COR-L47 (cell line): ENCODE measurements at places on chromosomes 13 and 19.

- no peak for DNase-seq
Observed at GRCh38 chr19:47509973-47510372, 4.9 kb downstream of the NAPA start.

DNA sequence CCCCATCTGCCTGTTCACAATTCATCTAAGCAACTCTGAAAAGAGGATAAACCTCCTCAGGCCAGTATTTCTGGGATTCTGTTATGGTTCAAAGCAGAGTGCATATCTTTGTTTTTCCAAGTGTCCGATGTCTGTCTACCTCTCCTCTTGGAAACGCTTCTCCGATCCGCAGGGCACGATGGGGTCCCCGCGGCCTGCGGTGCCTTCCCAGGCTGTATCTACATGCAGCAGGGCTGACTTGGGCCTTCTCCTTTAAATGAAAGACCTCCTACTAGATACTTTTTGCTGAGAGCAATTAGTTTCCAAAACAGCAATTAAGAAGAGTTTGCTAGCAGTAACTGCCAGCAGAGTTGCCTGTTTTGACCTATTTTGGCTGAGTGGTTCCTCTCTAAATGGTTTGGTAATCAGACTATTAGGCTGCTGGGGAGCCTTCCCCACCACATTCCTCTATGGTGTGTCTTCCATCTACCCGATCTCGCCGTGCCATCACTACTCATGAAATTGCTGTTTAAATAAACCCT lies 23.5 kb downstream of the COL4A2 start:
- no peak for DNase-seq

- DNase-seq: no peak
Observed at GRCh38 chr13:53885997-53886396, 857.4 kb downstream of the OLFM4 start.

- no peak for DNase-seq
Observed at GRCh38 chr13:36323951-36324566, 22.1 kb downstream of the SPART start.

GRCh38 chr19:2168619-2169424 lies 5.1 kb downstream of the DOT1L start:
- no peak for DNase-seq

DNA sequence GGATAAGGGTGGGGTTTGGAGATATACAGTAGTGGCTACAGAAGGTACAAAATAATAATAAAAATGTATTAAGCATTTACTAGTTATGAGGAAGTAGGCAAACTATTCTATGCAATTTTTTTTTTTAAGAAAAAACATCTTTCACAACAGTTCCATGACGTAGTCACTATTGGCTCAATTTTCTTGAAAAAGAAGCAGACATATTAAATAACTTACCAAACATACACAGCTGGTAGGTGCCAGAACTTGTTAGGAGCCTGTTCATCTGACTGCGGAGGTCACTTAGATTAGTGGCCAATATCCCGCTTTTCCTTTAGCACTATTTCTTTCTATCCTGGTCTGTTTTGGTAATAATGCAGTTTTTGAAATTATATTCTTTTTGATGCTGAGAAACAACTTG lies 593.5 kb downstream of the KCTD12 start:
- no peak for DNase-seq

DNA sequence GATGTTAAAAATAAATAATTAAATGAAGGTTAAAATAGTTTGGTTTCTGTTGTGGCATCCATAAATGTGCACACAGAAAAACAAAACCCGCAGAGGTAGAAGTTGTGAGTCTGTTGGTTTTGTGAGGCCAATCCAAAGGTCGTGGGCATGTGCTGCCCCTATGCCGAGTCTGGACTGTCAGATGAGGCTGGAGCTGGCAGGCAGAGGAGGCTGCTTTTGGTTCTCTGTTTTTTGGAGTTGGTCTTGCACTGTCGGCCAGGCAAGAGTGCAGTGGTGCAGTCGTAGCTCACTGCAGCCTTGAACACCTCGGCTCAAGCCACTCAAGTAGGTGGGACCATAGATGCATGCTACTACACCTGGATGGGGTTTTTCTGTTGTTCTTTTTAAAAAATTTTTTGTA lies 43.7 kb downstream of the TSSK6 start:
- no peak for DNase-seq

DNA sequence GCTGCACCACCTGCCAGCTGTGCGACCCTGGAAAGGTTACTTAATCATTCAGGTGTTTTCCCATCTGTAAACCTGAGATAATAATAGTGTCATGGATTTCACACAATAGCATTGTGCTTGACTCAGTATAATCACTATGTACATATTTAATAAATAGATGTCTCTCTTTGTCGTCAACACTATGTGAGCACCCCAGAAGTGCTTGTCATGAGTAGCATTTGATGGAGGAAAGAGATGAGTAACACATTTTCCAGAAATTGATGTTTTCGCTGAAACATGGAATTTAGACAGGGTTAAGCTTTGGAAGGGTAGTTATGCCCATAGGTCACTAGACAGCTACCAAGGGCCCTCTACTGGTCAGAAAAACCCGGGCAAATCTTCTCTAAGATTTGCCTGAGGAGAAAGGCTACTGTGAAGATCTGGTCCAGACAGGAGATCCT lies 9.5 kb upstream of the MBNL2 start:
- peak; percentile 81 for DNase-seq

DNA sequence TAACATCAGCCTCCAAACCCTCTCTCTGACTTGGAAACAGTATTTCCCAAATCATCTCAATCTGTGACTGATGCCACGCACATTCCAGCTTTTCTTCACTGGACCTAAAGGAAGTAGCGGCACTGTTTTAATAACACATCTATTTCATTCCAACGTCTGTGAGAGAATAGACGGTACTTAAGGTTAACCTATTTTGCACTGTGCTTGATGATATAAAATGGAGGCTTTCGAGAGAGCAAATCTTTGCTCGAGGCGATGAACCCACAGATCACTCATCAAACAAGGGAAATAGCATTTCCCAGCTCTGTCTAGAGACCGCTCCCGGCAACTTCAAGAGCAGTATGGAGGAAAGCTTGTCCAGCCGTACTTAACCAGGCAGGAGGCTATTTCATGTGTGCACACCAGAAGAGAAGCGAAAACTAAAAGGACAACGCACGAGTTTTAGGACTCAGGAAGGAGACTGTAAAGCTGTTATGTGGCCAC lies 2.9 kb downstream of the UBL3 start:
- DNase-seq: no peak

DNA sequence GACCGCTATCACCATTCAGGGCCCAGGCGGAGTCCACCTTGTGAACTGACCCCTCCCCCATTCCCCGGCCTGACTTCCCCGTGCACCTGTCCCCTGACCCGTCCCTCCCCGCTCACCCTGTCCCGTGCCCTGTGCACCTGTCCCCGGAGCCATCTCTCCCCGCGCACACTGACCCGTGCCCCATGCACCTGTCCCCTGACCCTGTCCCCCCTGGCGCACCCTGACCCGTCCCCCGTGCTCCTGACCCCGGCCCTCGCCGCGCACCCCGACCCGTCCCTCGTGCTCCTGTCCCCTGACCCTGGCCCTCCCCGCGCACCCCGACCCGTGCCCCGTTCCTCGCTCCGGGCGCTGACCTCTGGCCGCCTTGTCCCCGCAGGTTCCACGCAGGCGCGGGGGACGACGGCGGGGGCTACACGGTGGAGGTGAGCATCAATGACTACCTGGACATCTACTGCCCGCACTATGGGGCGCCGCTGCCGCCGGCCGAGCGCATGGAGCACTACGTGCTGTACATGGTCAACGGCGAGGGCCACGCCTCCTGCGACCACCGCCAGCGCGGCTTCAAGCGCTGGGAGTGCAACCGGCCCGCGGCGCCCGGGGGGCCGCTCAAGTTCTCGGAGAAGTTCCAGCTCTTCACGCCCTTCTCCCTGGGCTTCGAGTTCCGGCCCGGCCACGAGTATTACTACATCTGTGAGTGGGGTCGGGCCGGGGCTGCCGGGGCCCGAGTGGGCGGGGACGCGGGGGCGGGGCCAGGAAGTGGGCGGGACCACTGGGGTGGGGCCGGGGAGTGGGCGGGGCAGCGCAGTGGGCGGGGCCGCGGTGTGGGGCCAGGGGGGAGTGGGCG lies 9.7 kb downstream of the EFNA2 start:
- no peak for DNase-seq

- no peak for DNase-seq
Observed at GRCh38 chr13:74825152-74825937, 656.6 kb downstream of the TBC1D4 start.

DNA sequence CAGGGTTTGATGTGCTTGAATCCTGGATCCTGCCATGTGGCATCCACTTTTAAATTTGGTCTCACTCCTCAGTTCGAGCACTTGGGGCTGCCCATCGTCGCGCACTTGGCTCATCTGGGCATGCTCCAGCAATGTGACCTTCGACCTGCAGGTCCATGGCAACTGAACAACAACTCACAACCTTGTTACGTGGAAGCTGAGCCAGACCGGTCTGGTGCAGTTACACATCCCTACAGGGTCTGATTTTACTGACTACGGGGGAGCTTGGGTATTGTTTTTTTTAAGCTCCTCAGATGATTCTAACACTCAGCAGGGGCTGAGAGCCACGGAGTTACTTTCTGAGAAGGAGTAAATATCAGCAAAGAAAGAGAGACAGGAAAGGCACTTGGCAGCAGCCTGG lies 769.6 kb downstream of the UQCRFS1 start:
- no peak for DNase-seq

- no peak for DNase-seq
Observed at GRCh38 chr13:86906127-86906874, 764.9 kb upstream of the SLITRK5 start.

DNA sequence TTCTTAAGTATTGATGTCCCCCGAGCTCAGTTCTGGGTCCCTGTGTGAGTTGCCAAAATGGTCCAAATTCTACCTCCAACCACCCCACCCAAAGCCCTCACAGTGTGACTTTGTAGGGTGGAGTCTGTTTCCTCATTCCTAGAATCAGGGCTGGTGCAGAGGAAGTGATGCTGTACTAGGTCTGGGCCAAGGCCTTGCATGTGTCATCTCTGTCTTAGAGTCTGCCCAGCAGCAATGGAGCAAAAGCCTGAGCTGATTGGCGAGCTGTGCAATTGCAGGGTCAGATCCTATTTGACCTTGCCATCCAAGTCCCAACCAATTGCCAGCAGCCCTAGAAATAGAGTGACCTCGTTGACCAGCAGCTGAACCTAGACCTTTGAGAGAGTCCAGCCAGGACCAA lies 97.0 kb upstream of the ANKRD10 start:
- DNase-seq: no peak

DNA sequence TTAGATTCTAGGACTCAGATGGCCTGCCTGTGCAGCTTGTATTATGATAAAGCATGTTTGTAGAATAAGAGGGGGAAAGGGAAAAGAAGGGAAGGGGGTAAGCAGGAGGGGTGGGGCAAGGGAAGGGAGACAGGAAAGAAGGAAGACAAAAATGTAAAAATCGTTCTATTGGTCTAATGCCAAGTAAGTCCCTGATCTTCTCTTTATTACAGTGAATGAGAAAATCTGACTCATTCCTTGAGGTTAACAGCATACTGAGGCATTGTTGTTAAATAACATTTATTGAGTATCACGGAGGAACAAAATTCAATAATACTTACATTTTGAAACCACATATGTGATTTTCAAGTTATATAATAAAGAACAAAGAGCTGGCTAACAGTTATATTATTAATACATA lies 1534.7 kb downstream of the OLFM4 start:
- DNase-seq: no peak

GRCh38 chr19:40717880-40718773 lies 1.2 kb downstream of the ITPKC start:
- DNase-seq: no peak

DNA sequence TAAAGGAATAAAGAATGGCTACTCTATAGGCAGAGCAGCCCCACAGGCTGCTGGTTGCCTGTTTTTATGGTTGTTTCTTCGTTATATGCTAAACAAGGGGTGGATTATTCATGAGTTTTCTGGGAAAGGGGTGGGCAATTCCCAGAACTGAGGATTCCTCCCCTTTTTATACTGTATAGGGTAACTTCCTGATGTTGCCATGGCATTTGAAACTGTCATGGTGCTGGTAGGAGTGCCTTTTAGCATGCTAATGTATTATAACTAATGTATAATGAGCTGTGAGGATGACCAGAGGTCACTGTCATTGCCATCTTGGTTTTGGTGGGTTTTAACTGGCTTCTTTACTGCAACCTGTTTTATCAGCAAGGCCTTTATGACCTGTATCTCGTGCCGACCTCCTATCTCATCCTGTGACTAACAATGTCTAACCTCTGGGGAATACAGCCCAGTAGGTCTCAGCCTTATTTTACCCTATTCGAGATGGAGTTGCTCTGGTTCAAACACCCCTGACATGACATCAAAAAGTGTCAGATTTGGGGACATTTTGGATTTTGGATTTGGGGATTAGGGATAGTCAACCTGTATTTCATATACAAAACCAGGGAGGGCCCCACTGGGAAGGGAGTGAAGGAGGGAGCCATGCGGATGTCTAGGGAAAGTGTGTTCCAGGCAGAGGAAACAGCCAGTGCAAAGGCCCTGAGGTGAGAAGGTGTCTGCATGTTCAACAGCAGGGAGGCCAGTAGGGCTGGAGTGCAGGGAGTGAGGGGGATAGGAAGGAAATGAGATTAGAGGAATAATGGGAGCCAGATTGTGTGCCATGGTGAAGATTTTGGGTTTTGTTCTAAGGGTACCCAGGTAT lies 10.9 kb downstream of the FXYD5 start:
- no peak for DNase-seq

DNA sequence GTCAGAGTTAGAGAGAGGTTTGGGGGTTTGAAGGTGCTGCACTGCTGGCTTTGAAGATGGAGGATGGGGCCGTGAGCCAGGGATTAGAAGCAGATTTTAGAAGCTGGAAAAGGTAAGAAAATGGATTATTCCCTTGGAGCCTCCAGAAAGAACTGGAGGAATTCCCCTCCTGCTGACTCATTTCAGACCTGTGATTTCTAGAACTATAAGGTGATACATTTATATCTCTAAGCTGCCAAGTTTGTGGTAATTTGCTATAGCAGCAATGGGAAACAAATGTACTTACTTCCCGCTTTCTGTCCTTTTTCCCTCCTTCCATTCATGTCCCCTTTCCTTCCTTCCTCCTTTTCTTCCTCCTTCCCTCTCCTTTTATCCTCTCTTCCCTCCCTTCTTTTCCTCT lies 78.5 kb upstream of the PCDH8 start:
- DNase-seq: no peak

GRCh38 chr13:78786459-78786858 lies 127.5 kb upstream of the OBI1 start:
- peak; percentile 37 for DNase-seq

- DNase-seq: no peak
Observed at GRCh38 chr19:7480222-7480969, 8.4 kb downstream of the PEX11G start.

GRCh38 chr13:96822895-96823294 lies 171.4 kb downstream of the OXGR1 start:
- peak; percentile 54 for DNase-seq

- DNase-seq: no peak
Observed at GRCh38 chr13:30877335-30877734, 28.7 kb upstream of the MEDAG start.

DNA sequence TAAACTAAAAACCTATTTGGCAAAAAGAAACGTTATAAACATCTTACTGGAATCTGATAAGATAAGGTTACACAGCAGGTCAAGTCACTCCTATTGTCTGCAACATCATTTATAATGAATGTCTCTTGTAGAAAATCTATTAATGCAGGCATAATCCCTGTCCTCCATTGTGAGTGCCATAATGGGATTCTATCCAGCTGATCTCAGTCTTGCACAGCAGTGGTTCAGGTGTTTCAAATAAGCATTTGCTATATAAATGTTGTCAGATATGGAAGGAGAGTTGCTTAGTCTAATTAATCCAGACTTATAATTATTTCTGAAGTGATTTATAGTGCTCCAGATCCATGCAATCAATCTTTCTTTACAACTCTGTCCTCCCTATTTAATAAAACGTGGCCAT lies 186.5 kb upstream of the ATXN8OS start:
- peak; percentile 30 for DNase-seq
